Stimulated activated CD8-positive, alpha-beta memory T cell treated with anti-CD3 and anti-CD28 coated beads, Interleukin-7, amount 100 ng/mL, for 24 hours (primary cell): ENCODE measurements at places on chromosomes 16 and 17.

- DNase-seq: no peak
These were observed 133.1 kb downstream of the SDK2 start for GRCh38 chr17:73510981-73511718.

GRCh38 chr16:80940069-80940856, 66.4 kb downstream of the CMC2 start:
- DNase-seq: no peak

DNA sequence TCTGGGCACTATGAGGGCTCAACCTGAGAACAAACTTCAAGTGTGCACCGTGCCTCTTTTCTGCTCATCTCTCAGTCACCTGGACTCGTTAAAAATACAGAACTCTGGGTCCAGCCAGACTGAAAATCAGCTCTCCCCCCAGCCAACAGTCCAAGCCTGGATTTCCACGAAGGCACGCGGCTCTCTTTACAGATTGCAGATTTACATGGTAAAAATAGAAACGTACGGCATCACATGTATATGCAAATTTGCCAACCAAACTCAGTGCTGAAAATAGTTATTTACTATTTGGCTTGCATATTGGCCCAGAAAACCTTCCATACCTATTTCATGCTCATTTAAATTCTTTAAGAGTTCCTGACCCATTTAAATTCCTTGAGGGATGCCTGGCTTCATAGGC, 315.8 kb downstream of the MAF start:
- no peak for DNase-seq

DNA sequence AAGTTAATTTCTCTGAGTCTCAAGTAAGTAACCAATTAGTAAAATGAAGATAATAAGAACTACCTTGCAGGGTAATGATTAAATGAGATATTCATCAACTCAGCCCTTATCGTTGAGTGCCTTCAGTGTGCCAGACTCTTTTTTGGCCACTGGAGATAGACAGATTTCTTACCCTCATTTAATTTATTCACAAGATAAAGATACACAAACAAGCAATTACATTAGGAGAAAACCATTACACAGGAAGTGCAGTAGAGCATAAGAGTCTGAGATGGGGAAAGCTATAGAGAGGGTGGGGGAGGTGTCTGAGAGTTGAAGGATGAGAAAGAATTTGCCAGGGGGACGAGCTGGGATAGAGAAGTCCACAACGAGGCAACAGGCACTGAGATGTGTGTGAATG, 72.5 kb upstream of the BCAR1 start:
- DNase-seq: no peak

GRCh38 chr16:66605979-66606751, 1.7 kb downstream of the CMTM3 start:
- no peak for DNase-seq

DNA sequence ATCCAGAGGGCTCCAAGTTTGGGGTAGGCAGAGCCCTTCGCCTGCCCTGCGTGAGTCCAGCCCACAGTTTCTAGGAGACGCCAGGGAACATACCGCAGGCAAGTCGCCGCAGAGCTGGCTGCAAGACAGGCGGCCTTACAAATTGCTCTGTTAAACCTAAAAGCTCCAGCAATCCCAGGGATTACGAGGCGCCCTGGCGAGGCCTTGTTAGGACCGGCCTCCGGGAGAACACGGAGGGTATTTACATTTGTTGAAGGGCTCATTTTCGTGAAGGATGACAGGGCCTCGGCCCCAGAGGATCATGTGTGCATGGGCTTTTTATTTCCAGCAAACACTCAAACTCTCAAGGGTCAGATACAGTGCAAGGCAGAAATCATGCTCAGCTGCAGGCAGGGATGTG, 77.6 kb upstream of the FOXF1 start:
- no peak for DNase-seq

- DNase-seq: no peak
These were observed 78.4 kb upstream of the NKD1 start for GRCh38 chr16:50469744-50470321.

DNA sequence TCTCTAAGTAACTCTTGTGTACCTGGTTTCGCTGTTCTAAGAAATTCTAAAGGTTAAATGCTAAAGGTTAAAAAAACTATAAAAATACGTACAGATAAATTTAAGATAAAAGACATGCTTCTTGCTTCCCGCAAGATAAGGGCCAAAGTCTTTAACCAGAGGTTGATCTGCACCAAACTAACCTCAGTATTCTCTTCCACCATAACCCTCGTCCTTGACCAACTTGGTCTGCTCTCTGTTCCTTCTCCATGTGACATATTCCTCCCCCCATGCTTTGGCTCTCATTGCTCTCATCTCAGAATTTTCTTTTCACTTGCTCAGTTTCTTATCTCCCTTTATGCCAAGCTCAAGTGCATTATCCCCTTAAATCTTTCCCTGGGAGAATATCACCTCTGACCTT, 330.5 kb upstream of the ZFHX3 start:
- DNase-seq: no peak

DNA sequence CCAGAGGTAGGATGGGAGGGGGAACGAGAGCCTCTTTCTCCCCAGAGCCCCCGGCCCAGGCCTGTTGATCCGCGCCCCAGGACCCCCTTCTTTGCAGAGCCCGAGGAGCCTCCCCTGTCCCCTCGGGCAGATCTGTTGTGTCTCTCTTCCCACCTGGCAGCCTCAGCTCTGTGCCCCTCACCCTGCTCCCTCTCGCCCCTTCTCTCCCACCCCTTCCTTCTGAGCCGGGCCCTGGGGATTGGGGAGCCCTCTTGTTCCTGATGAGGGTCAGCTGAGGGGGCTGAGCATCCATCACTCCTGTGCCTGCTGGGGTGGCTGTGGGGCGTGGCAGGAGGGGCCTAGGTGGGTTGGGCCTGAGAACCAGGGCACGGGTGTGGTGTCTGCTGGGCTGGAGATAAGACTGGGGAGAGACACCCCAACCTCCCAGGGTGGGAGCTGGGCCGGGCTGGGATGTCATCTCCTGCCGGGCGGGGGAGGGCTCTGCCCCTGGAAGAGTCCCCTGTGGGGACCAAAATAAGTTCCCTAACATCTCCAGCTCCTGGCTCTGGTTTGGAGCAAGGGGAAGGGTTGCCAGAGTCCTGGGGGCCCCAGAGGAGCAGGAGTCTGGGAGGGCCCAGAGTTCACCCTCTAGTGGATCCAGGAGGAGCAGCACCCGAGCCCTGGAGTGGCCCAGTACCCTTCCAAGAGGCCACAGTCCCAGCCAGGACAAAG, 65.4 kb downstream of the MRC2 start:
- no peak for DNase-seq

- no peak for DNase-seq
These were observed 4.6 kb downstream of the PRSS33 start for GRCh38 chr16:2782583-2783351.

- DNase-seq: no peak
These were observed 71.6 kb downstream of the HS3ST3B1 start for GRCh38 chr17:14372461-14372860.

DNA sequence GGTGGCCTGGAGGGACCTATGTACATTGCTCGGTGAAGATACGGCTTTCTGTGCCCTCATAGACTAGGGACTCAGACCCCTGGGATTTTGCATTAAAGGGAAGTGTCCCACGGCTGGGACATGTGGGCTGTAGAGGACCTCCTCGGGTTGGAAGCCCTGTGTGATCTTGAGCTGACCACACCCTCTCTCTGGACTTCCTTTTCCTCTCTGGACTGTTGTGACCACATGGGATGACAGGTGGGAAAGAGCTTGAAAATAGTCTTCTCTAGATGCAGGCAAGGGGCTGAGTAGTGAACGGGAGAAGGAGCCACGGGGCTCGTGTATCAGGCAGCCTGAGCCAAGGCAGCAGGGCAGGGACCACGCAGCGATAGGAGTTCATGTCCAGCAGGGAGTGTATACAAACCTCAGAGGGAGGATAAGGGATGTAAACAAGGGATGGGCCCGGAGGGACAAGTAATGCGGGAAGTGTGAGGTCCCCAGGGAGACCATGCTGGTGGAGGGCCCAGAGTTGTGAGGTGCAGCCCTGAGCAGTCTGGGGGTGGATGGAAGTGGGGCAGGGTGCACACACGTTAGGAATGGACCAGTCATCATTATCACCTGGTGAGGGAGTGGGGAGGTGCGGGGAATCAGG, 4.5 kb upstream of the SLC4A1 start:
- DNase-seq: no peak

- DNase-seq: no peak
These were observed 21.4 kb downstream of the EMP2 start for GRCh38 chr16:10558746-10559641.

GRCh38 chr17:80166446-80166845, 3.4 kb upstream of the CARD14 start:
- no peak for DNase-seq

DNA sequence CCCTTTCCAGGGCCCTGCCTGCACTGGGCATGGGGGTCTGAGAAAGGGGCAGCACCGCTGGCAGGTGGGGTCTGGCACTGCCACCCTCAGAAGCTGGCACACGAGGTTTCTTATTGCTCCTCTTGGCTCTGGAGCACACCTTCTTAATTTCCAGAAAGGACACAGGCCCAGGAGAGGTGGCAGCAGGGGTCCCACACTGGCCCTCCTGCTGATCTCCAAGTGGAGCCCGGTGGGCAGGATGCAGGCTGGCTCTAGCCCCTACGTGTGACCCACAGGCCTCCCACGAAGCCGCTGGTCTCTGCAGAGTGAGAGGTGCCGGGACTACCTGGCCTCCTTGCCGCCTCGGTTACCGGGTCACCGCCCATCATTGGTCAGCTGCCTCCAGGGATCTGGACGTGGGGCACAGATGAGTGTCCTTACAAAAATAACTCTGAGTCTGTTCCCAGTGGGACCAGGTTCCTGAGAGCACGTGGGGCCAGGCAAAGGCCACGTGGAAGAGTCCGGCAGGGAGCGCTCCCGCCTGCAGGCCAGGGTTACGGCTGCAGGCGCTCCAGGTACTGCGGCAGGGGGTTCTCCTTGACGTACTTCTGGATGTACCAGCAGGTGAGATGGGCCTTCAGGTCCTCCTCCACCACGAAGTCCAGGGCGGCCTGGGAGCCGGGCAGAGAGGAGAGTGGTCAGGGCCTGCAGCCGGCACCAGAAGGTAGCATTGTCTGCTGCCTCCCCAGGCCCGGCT, 10.3 kb downstream of the NATD1 start:
- DNase-seq: no peak

- DNase-seq: no peak
These were observed 148.1 kb upstream of the HS3ST3A1 start for GRCh38 chr17:13749891-13750235.

- no peak for DNase-seq
These were observed 120.6 kb downstream of the TANC2 start for GRCh38 chr17:63086483-63087185.

- DNase-seq: no peak
These were observed 130.9 kb downstream of the ZFHX3 start for GRCh38 chr16:72917051-72917450.

DNA sequence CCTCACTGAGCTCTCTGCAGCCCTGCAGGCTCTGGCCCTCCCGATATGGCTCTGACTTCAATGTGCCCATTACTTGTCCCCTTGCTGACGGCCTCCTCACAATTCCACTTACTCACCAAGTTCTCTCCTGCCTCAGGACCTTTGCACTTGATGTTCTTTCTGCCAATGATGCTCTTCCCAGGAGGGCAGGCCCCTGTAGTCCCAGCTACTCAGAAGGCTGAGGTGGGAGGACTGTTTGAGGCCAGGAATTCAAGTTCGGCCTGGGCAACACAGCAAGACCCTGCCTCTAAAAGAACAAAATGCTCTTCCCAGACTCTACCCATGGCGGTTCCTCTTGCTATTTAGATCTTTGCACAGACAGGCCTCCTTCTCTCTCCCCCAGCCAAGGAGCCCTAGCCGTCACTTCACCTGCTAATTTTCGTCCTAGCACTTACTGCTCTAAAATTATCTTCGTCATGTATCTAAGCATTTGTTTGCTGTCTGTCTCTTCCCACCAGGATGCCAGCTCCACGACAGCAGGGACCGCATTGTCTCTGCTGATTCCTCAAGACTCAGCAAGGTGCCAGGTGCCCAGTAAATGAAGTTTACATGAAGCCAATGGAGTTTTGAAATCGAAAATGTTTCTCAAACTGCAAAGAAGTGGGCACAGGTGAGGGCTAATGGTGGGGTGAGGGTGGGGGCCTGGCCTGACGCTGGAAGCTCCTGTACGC, 626 bp upstream of the RAI1 start:
- no peak for DNase-seq

DNA sequence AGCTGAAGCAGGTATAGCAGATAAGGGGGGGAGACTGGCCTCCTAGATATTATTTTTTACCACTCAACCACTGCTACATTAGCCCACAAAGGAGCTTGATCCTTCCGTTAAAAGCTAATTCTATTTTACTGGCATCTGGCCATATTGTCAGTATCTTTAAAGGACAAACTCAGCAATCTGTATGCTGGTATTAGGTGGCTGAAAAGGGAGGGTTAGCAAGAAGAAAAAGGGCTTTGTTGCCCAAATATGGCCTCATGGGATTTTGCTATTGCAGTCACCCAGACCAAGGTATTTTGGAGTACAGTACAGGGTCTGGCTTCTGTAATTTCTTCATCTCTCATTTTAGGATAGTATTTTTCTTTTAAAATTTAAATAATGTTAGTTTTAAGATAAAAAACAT, 14.4 kb downstream of the RFWD3 start:
- DNase-seq: no peak

DNA sequence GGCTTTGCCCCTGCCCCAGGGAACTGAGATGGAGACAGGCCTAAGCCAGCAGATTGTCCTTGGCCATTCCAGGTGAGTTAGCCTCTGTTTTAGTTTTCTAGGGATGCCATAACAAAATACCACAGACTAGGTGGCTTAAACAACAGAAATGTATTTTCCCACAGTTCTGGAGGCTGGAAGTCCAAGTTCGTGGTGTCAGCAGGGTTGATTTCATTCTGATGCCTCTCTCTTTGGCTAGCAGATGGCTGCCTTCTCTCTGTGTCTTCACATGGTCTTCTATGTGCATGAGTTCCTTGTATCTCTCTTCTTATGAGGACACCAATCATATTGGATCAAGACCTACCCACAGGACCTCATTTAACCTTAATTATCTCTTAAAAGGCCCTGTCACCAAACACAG, 12.8 kb downstream of the FAM20A start:
- DNase-seq: no peak

DNA sequence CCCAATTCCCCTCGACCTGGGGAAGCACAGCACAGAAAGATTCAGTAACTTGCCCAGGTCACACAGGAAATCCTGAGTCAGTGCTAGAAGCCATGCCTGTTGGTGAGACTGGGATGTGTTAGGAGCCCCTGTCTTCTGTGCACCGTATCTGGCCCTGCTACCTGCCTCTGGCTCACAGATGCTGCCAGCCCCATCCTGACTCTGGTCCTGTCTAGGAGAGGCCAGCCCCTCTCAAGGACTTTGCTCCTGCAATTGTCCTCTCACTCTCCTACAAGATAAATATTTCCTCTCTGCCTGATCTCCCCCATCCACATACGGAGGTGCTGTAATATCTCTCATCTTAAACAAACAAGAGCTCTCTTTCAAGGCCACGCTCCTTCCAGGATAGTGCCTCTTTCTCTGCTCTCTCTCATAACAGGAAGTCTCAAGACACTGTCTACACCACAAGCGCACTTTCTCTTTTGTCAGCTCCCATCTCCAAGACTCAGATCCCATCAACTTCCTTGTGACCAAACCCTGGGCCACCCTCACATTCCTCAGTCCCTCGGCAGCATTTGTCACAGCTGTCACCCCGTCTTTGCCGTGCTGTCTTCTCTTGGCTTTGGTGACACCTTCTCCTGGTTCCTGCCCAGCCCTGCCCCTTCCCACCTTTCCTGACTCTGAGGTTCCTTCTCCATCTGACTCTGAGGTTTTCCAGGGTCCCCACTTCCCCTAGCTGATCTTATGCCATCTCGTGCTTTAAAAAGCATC, 1.9 kb downstream of the SLC13A2 start:
- DNase-seq: no peak
